HFFc6 (cell line): ENCODE measurements at places on chromosomes 4 and X. TPM values are rescaled to one million over a fixed set of nuclear protein-coding genes. Genes with fewer than 3 reads are reported as not detected.

MBTPS2 gene
- 31.2 and 31.5 TPM in 2 replicates for total RNA-seq

SOX3 gene
- not detected in 3 replicates for total RNA-seq

DNA sequence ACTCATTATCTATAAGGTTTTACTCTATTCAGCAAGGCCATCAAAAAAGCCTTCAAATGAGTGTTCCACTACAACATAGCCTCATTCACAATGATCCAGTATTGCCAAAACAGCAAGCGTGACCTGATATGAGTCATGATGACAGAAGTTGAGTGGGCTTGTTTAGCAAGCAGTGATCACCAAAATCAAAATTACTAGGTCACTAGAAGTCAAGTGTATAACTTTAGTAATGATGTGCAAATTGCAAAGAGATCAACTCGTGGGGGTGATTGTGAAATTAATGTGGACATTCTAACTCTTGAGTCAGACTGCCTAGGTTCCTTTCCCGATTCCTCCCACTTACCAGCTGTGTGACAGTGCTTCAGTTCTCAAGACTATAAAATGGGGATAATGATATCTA, 124.5 kb downstream of the CHM start:
- peak; percentile 51 for DNase-seq

- no peak for DNase-seq
Observed at GRCh38 chrX:51148848-51149247, 183.8 kb upstream of the NUDT10 start.

- DNase-seq: no peak
Observed at GRCh38 chrX:112816908-112817307, 23.7 kb downstream of the AMOT start.

DNA sequence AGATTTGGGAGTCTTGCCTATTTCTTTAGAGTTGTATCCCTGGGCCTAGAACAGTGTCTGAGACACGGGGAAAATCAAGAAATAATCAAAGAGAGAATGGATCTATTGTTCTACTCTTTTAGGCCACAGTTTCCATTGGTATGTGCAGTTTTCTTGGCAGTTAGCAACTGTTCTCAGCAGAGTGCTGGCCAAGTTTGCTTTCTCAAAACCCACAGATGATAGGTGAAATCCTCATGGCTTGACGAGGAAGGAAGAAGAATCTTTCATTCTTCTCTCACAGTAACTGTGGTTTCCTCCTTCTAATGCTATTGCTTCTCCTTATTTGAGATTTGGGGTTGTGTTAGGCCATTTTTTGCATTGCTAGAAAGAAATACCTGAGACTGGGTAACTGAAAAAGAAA, 42.2 kb downstream of the AGA start:
- no peak for DNase-seq

DNA sequence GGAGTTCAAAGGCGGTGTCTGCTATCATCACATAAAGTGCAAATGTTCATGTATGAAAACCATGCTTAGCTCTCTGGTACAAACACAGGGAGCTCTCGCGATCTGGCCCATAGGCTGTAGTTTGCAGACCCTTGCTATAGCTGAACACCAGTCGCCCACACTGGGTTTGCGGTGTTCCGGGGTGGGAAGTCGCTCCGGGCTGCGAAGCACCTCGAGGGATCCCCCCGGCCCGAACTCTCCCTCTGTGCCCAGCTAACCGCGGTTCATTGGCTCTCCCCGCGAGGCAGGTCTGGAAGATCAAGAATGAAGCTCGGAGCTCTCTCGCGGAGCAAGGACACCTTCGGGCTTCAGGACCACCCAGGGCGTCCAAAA, 341 bp upstream of the PRPS2 start:
- no peak for DNase-seq

DNA sequence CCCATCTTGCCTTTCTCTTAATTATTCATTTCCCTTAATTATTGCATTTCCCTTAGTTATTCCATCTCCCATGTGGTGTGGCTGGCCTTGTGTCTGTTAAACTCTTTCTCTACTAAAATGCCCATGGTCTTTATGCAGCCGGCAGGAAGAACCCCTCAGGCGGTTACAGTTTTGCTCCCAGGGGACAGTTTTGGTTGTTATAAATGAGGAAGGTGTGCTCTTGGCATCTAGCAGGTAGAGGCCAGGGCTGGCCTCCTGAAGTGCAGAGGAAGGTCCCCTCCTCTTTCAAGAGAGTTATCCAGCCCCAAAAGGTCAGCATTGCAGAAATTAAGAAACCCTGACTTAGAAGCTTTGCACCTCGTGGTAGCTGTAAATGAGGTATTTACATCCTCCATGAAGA, 18.0 kb downstream of the TBL1X start:
- no peak for DNase-seq
